Memory B cell (primary cell): ENCODE measurements at places on chromosomes 12 and 14.
A peak's percentile ranks its signal among the peaks of the same experiment; 100 is the strongest.

DNA sequence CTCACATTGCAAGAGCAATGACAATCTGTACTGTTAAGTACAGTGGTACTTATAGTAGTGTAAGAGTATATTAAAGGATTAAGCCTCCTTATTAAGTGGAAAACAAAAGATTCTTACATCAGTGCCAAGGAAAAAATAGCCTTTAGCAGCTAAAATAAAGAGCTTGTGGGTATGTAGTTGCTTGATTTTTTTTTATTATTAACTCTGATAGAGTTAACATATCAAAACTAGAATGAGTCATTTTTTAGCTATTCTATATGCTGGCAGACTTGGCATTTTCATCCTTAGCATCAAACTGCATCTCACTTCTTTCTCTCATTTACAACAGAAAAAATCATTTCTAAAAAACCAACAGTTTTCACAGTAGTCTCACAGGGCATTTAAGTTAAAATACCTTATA is 86.5 kb downstream of the ATP2B1 start:
- DNase-seq, result no peak

- no peak for DNase-seq
Observed at GRCh38 chr12:51836041-51836826, 12.3 kb downstream of the FIGNL2 start.

- no peak for DNase-seq
Observed at GRCh38 chr14:94561656-94562010, 391 bp downstream of the SERPINA4 start.

- DNase-seq, result no peak
Observed at GRCh38 chr12:122743895-122744525, 8.6 kb upstream of the DENR start.

- no peak for DNase-seq
Observed at GRCh38 chr12:101802486-101802885, 28.3 kb downstream of the GNPTAB start.

DNA sequence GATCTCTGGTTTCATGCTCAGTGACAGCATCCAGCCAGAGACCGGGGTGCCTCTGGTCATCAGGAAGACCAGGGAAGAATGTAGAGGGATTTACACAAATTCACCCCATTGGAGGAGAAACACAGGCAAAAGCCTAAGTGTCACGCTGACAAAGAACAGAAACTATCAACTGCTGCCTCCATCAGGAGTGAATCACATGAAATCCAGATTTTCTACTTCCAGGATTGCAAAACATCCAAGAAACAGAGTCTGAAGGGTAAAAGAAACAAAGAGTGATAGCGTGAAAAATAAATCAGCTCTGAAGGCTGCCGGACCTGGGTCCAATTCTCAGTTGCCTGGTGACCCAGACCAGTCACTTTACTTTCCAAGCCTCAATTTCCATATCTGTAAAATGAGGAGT is 136.1 kb upstream of the MAP1LC3B2 start:
- no peak for DNase-seq

GRCh38 chr12:97778111-97778510 is 315.5 kb downstream of the RMST start:
- DNase-seq, result no peak

- DNase-seq, result no peak
Observed at GRCh38 chr12:95424271-95424994, 49.5 kb upstream of the METAP2 start.

GRCh38 chr14:94045563-94046345 is 19.6 kb downstream of the OTUB2 start:
- no peak for DNase-seq

DNA sequence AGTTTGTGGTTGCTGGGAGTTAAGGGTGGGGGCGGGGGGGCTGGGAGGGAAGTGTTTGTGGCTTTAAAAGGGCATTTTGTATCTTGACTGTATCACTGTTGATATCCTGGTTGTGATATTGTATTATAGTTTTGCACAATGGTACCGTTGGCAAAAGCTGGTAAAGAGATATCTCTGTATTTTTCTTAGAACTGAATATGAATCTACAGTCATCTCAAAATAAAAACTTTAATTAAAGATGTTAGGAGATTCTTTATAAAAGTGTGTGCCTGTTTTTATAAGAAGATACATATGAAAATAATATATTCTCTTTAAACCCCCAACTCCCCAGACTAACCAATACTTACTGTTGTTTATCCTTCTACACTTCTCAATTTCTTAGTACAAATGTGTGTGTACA is 43.2 kb downstream of the TTC6 start:
- no peak for DNase-seq

DNA sequence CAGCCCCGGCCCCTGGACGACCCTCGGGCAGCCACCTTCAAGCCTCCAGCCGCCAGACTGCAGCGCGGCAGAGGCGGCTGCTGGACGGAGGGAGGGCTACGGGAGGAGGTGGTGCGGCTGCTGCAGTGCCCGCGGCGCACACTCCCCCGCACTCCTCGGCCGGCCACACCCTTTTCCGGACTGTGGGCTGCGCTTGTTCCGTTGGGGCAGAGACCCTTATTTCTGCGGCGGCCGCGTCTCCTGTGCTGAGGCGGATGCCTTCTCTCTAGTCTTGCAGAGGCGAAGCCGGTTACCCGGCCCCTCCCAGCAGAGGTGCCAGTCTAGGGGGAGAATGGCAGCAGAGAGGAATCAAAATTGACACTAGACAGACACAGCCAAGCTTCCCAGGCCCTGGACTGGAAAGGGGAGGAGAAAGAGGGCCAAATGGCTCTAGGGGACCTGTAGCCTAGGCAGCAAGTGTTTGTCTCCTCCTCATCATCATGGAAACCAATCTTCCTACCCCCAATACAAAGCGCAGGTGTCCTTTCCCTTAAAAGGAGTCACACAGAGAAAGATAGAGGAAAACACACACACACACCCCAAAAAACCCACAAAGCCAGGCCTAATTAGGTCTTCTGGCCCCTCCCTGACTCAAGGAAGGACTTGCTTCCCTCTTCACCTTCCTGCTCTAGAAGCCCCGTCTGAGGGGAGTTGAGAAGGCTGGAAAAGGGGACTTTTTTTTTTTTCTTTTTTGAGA is 1.3 kb downstream of the ESYT1 start:
- peak; percentile 45 for DNase-seq

DNA sequence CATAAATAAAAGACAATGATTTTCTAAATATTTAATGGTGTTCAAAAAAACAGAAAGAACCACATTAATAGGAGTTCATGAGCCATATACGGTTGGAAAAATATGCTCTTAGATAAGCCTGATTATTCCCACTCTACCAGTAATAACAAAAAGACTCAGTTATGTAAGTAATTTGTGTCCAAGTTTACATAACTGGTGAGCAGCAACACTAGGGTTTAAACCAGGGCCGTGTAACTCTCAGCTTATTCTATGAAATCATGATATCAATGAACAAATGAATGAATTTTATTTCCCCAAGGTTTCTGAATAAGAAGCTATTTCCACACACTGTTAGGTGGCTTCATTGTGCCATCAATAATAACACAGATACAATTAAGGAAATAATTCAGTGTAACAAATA is 98.3 kb downstream of the GARIN6 start:
- no peak for DNase-seq

DNA sequence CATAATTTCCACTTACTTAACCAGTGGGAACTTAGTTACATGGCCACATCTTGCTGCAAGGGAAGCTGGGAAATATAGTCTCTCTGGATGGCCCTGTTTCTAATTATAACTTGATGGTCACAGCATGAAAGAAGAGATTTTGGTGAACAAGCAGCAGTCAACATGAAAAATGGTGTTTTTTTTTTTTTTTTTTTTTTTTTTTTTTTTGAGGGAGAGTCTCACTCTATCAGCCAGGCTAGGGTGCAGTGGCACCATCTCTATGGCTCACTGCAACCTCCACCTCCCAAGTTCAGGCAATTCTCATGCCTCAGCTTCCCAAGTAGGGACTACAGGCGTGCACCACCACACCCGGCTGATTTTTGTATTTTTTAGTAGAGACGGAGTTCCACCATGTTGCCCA is 10.8 kb downstream of the SRGAP1 start:
- no peak for DNase-seq

GRCh38 chr14:58747181-58747580 is 109.4 kb downstream of the DACT1 start:
- no peak for DNase-seq

- peak; percentile 66 for DNase-seq
Observed at GRCh38 chr12:110371408-110372055, 32.0 kb downstream of the ANAPC7 start.

GRCh38 chr14:69693801-69694729 is 72.9 kb upstream of the SRSF5 start:
- no peak for DNase-seq

DNA sequence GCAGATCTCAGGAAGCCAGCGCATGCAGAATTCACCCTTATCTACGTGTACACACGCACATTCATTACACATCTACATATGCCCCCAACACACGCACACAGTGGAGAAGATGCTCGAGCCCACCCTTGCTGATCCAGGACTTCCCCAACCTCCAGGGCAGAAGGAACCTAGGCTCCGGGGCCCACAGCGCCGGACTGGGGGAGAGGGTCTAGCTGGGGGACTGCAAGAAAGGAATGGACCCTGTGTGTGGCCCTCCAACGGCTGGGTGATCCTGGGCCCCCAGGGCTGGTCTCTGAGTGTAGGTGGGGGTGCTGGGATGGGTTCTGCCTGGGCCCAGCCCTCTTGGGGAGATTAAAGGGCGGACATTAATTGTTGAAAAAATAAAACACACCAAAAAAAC is 128.1 kb upstream of the C14orf180 start:
- DNase-seq, result no peak

DNA sequence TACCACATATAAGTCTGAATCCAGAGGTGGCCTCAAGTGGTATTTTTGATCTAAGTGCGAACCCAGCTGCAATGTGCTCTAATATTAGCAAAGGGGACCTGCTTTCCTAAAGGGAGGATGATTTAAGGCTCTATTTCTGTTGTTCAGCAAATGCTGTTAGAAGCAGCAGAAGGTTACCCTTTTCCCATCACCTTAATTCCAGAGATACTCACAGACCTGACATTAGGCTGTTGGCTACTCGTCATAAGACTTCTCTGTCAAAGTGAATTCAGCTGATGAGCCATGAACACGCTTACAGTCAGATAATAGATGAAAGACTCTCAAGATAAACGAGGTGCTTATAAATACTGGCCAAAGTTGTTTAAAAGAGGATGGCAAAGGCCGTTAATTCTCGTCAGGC is 308.7 kb upstream of the DDHD1 start:
- no peak for DNase-seq

- DNase-seq, result no peak
Observed at GRCh38 chr12:7868391-7868790, 4.3 kb downstream of the SLC2A14 start.

DNA sequence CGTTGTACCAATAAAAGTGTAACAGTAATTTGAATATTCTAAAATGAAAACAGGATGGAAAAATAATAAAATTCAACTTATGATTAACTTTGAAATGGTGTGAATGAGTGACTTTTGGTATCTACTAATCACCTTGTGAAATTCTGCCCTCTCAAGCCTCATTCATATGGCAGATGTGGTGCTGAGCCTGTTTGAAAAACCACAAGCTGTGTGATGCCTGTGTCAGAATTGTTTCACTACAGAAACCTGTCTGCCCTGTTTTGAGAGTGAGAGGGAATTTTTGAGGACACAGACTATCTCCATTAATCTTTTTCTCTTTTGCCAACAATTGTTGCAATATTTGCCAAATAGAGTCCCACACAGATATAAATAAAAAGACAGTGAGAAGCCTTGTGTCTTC is 3.9 kb upstream of the RNU6-7 start:
- DNase-seq, result no peak

- no peak for DNase-seq
Observed at GRCh38 chr12:57008178-57008577, 1.8 kb upstream of the ZBTB39 start.

GRCh38 chr12:67419810-67420209 is 150.7 kb downstream of the CAND1 start:
- DNase-seq, result no peak

- no peak for DNase-seq
Observed at GRCh38 chr14:73058922-73059673, 764 bp downstream of the RBM25 start.
